ENCODE measurements at places on chromosomes 11 and 22.

- no peak for DNase-seq
Measured at GRCh38 chr11:26974069-26974783, 19.7 kb upstream of the FIBIN start.

DNA sequence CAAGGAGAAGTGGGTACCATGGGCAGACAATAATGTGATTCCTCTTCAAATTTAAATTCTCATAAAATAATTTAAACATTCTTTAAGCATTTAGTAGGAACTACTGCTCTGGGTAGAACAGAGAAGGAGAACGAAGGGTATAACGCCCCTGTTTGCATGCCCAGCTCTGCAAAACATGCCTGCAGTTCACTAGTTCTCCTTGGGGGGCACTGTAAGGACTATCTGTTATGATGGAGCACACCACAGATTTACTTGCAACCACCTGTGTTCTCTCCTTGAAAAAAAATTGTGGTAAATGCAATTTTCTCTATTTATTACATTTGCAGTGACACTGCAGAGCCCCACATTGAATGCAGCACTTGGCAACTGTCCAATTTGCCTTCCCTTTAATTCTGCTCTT is 100.3 kb downstream of the GUCY1A2 start:
- no peak for DNase-seq

DNA sequence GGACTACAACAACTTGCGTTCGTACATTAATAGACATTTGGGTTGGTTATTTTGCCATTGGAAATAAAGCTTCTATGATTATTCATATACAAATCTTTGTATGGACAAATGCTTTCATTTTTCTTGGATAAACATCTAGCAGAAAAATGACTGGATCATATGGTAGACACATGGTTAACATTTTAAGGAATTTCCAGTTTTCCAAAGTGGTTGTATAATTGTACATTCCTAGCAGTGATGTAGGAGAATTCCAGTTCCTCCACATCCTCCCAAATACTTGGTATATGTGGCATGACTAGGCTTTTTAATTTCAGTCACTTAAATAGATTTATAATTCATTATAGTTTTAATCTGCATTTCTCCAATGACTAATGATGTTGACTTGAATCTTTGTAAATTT is 246.2 kb upstream of the NCAM1 start:
- no peak for DNase-seq

DNA sequence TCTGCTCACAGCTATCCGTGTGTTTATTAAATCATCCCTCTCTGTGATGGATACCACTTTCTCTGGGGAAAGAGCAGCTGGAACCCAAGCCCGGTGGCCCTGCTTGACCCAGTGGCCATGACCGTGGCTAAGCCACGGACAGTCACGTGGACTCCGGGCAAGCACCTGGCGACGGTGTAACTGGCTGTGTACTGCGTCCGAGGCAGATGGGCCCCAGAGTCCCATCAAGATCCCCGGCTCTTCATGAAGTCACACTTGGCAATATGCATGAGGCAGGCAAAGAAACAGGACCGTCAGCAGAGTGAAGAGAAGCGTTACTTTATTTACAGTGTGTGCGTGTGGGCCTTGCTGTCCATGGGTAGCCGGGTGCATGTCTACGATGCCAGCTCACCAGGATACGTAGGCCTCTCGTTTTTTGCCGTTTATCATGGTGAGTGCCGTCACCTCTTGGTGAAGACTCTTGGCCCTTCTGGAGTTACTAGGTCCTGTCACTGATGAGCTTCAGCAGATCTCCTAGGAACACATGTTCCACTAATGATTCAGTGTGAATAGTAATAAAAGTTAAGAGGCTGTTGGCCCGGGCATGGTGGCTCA is 366.3 kb downstream of the TBC1D22A start:
- DNase-seq, result no peak

GRCh38 chr11:68667511-68668500 is 16.5 kb upstream of the GAL start:
- DNase-seq, result no peak

DNA sequence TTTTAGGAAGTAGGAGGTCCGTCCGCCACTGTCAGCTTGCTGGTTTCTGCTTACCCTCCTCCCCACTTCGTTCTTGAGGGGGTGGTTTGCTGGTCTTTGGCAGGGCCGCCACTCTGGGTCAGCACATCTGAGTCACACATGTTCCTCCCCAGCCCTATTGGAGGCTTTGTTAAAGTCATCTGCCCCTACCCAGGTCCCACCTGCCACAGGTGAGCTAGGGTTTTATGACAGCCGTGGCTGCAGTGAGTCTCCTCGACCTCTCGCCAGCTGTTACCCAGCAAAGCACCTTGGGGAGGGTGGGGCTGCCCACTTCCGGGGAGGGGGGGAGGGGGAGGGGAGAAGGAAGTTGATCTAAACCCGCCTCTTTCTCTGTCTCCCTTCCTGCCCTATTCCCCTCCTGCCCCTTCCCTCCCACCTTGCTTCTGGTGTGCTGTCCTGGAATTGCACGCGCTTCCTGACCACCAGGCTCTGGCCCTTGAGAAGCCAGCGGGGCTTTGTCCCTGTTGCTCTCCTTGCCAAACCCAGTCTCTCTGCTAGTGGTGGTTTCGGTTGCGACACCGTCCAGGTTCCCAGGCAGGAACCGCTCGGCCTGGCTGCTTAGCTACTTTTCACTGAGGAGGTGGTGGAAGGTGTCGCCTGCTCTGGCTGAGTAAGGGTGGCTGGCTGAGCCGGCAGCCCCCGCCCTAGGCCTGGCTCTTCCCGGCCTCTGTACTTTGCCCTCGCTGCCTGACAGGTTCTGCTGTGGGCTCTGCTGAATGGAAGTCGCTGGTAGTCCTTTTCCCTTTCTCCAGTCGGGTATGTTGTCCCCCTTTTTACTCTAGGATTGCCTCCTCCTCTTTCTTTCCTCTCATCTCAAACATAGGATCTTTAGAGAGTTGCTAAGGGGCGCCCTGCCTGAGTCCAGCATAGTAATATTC is 28.5 kb downstream of the RCOR2 start:
- peak; percentile 63 for DNase-seq

- DNase-seq, result no peak
Measured at GRCh38 chr22:19759427-19760057, 1.0 kb upstream of the TBX1 start.

GRCh38 chr11:115168229-115168671 is 336.0 kb downstream of the CADM1 start:
- DNase-seq, result no peak

GRCh38 chr11:117796872-117797529 is at the start of gene DSCAML1:
Gene DSCAML1 (minus strand): TSS chr11:117797216. CDS start chr11:117797079, 137 bp downstream.
- no peak for DNase-seq

GRCh38 chr11:9905960-9906791 is 242.3 kb downstream of the SWAP70 start:
- no peak for DNase-seq

- DNase-seq, result no peak
Measured at GRCh38 chr11:133710241-133710640, 135.1 kb downstream of the SPATA19 start.

DNA sequence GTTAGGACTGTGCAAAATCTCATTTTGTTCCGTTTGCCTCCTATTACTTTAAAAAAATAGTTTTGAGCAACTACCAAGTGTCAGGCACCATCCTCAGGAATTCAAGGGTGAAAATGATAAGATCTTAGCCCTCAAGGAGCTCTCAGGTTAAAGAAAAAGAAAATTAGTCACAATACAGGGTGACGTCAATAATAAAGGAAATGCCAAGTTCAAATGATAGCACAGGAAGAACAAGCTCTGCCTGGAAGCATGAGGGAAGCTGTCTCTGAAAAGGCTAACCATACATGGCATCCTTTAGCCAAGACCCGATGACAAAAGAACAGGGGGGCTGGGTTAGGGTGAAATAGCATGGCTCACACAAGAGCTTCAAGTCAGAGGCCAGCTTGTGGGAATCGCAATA is 11.1 kb upstream of the MPZL2 start:
- DNase-seq, result no peak

DNA sequence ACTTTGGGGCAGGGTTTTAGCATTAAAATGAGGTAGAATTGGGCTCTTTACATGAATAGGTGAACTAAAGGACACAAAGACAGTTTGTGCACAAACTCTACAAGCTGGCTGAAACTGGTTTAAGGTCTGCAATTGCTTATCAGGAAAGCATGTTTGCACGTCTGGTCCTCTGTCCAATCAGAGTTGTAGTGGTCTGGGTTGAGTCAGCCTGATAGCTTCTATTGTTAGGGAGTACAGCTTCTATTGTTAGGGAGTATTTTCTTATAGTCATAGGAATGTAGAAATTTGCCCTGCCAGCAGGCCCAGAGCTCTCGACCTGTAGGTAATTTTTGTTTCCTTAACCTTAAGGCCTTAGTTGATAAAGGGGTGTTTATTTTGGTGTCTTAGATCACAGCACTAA is 1422.4 kb downstream of the LRRC4C start:
- no peak for DNase-seq

DNA sequence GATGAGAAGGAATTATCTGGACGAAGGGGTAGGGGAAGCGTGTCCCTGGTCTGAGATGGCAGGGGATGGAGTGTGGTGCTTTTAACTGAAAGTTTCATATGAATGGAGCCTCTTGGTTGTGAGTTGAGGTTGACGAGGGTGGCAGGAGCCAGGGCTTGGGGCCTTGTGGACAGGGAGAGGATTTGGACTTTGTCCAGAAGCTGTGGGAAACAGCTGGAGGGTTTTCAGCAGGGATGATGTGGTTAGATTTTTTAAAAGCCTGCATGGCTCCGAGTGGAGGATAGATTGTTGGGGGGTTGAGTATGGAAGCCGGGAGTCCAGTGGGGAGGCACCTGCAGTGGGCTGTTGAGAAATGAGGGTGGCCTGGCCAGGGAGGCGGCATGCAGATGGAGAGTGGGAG is 24.8 kb downstream of the MYO7A start:
- DNase-seq, result no peak

- no peak for DNase-seq
Measured at GRCh38 chr22:41345807-41346335, 35.9 kb upstream of the TEF start.

DNA sequence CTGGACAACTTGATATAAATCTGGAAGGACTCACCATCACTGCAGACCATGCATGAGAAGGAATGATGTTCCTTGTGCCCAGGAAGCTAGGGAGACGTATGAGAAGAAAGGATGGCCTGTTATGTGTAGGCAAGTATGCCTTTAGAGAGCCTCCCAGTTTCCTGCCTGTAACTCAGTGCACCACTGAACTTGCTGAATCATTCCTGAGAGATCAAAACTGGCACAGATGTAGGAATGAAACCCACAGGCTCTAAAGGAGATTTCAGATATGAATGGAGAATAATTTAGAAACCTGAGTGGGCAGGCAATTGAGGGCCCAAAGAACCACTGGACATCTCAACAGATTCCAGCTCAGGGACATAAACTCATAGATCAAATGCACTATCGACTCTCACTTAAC is 38.4 kb upstream of the PRSS23 start:
- no peak for DNase-seq

DNA sequence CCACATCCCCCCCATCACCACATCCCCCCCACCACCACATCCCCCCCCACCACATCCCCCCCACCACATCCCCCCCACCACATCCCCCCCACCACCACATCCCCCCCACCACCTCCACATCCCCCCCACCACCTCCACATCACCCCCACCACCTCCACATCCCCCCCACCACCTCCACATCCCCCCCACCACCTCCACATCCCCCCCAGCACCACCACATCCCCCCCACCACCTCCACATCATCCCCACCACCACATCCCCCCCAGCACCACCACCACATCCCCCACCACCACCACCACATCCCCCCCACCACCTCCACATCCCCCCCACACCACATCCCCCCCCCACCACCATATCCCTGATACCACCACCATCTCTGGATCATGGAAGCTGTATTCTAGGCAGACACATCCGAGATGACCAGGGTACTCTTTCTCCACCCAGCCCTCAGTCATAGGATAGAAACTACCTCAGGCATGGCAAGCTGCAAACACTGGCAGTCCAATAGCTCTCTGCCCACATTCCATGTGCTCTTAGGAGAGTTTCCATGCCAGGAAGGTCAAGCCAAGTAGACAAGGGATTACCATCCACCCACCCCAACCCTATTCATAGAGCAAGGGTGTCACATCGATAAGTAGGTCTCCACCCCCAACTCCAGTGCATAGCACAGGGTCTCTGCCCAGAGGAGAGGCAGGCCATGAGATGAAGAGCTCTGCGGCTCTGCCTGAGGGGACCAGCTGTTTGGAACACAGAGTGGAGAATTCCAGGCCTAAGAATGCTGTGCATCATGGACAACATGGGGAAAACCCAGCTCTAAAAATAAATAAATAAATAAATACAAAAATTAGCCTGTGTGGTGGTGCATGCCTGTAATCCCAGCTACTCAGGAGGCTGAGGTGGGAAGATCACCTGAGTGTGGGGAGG is 33.0 kb upstream of the TEAD1 start:
- no peak for DNase-seq

DNA sequence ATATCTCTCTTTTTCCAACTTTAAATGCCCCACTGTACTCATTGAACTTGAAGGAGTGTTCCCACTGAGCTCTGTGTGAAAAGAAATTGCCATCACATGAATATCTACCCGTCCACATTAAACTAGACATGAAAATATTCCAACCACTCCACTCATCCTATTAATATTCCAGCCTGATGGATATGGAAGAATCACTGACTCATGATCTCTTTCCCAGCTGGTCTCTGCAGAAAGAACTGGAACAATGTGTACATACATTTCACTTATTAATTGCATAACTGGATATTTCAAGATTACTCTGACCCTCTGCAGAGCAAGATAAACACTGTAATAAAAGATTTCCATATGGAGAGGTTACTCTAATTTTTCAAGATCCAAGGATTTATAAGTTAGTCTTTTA is 711.1 kb upstream of the LRRC4C start:
- no peak for DNase-seq

- DNase-seq, result no peak
Measured at GRCh38 chr11:86804951-86805350, 4.6 kb downstream of the PRSS23 start.

DNA sequence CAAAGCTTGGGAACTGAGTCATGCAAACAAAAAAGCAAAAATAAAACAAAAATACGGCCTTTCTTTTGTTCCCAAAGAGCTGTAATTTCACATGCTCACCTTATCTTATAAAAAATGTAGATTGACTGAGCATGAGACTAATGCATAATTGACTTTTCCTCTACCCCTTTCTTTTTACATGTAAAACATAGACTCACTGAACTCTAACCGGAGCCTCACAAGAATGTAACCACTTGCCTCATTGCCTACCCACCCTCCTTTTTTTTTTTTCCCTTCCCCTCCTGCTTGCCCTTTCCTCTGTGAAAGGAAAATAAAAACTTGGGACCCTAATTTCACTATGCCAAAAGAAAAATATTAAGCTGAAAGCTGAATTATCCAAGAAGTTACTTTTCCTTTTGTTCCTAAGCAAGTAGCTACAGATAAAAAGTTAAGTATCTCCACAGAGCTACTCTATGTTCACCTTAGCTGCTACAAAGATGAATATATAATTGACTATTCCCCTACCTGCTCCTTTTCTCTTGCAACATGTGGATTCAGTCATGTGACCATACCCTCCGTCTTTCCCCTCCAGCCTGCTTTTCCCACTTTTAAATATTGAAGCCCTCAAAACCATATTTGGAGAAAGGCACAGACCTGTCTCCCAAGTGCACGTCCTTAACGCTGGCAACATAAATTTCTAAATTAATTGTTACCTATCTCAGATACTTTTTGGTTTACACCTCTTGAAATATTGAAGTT is 39.6 kb upstream of the WEE1 start:
- no peak for DNase-seq
